DND-41 (cell line): ENCODE measurements at places on chromosomes 12 and 14.

DNA sequence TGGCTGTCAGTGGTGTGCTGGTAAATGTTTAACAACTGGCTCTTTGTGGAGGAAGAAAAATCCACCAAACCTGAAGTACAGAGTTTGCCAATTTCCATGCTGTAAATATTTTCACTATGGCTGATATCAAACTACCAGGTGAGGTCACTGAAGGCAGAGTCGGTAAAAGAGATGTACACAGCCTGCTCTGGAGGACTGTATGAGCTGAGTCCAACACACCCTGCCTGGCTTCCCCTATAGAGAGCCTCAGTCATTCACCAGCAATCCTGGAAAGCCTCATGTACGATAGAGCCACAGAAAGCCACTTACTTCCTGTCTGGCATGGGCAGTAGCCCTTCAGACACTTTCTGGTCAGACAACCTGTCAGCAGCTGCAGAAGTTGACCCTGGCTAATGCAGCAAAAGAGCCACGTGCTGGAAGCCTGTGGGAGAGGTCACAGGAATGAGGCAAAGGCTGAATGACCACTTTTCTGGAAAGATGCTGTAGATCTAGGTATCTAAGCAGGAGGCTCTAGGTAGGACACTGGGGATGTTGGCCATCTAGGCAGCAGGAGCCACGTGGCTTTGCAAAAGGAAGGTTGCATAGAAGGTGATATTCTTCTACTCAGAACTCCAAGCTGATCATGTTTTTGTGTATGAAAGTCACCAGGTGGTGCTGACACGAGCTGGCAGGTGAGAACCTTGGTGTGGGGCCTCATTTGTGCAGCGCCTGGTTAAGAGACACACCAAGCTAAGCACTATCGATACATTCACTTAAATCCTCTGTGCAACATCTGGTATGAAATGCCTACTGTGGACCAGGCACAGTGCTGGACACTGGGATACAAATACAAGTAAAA, 553.9 kb downstream of the VRK1 start:
- DNase-seq: no peak

DNA sequence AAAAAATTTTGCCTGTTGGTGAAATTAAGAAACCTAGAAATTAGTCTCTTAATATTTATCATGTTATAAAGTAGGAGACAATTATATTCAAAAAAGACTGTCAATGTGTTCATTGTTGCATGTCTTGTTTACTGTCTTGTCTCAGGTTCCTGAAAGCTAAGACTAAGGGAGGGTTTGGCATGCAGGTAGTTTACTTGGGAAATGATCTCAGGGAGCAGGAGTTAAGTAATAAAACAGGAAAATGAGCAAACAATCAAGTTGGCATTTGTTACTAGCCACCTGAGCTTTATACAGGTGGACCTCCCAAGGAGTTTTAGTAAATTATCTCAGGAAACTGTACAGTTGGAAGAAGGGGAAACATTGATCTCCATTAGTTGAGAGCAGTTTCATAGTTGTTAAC, 188.0 kb upstream of the MDGA2 start:
- DNase-seq: no peak

DNA sequence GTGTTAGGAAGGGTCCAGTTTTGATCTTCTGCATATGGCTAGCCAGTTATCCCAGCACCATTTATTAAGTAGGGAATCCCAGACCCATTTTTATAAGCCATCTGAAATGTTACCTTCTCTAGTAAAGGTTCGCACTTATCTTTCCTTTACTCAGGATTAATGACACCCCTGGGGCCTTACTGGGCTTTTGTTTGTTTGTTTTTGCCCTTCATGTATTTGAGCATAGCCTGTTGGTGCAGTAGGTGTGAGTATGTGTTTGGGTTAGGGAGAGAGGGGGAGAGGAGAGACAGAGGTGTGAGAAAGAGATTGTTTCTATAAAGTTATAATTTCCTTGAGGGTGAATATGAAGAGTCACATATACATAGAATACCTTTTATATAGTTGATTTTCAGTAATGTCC, 96.9 kb downstream of the AKAP6 start:
- no peak for DNase-seq

- DNase-seq: no peak
Measured at GRCh38 chr12:67765776-67766766, 117.5 kb downstream of the DYRK2 start.

DNA sequence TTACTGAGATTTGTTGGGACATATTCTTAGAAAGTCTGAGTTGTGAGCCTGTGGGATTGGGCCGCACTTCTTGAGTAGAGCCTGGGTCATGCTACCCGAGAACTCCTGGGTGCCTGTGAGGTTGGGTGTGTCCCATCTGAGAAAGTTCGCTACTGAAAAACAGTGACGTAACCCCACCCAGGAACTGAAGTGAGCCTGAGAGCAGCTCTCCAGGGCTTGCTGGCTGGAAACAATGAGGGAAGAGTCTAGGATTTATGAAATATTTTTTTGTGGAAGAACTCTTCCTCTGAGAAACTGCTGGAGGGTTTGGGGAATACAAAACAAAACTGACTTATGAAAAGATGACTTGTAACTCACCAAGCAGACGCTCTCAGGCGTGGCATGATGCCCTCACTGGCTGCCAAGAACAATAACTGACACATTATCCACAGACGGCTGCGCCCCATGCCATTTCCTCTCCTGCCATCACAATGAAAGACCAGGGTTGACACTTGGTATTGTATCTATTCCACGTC, 69.2 kb downstream of the RASSF3 start:
- no peak for DNase-seq
